ENCODE measurements at places on chromosomes 4 and X. TPM values are rescaled to one million over a fixed set of nuclear protein-coding genes. Genes with fewer than 3 reads are reported as not detected.

Gene VCX3A
- total RNA-seq, result not detected

Gene TEX13B
- not detected for total RNA-seq

Gene CFAP47
- total RNA-seq, result not detected

Gene ZFP92
- 0.54 TPM for total RNA-seq

Gene SUPT20HL1
- total RNA-seq, result not detected

Gene CLDN22
- not detected for total RNA-seq

Gene PTTG2
- total RNA-seq, result not detected

Gene CYBB
- 0.12 TPM for total RNA-seq

Gene TAF7L
- total RNA-seq, result 0.16 TPM

Gene RHOXF2B
- total RNA-seq, result not detected

Gene NFKB1
- total RNA-seq, result 22.6 TPM

Gene TLR3
- 0.44 TPM for total RNA-seq

Gene DMRTC1
- total RNA-seq, result not detected

Gene NSG1
- total RNA-seq, result 2.2 TPM

Gene F11
- not detected for total RNA-seq

Gene HERC6
- 3.7 TPM for total RNA-seq

Gene SSX3
- not detected for total RNA-seq

Gene RGN
- not detected for total RNA-seq

Gene TMEM154
- 0.17 TPM for total RNA-seq

Gene PIM2
- total RNA-seq, result 10.1 TPM

Gene BOD1L1
- 17.6 TPM for total RNA-seq

Gene P2RY8
- 0.02 TPM for total RNA-seq

Gene GATA1
- total RNA-seq, result not detected

Gene KIF4A
- total RNA-seq, result 23.9 TPM

Gene GSX2
- not detected for total RNA-seq

All from A549 treated with CORT108297 at 1 μM for 4 hours (cell line).